ENCODE measurements at places on chromosomes 12 and 14. TPM values are rescaled to one million over a fixed set of nuclear protein-coding genes. Genes with fewer than 3 reads are reported as not detected.

DNA sequence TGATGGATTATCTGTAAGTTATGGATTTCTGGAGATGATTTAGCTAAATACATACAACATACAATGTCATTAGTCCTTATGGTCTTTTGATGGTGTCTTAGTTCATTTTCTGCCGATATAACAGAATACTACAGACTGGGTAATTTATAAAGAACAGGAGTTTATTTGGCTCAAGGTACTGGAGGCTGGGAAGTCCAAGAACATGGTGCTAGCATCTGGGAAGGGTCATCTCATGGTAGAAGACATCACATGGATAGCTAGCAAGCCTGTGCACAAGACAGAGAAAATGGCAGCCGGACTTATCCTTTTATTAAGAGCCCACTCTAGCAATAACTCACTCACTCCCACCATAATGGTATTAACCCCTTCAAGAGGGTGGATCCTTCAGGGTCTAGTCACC lies 24.2 kb downstream of the KLHL28 start:
- DNase-seq: no peak

- no peak for DNase-seq
Observed at GRCh38 chr14:35998303-35998702, 172.2 kb downstream of the BRMS1L start.

DNA sequence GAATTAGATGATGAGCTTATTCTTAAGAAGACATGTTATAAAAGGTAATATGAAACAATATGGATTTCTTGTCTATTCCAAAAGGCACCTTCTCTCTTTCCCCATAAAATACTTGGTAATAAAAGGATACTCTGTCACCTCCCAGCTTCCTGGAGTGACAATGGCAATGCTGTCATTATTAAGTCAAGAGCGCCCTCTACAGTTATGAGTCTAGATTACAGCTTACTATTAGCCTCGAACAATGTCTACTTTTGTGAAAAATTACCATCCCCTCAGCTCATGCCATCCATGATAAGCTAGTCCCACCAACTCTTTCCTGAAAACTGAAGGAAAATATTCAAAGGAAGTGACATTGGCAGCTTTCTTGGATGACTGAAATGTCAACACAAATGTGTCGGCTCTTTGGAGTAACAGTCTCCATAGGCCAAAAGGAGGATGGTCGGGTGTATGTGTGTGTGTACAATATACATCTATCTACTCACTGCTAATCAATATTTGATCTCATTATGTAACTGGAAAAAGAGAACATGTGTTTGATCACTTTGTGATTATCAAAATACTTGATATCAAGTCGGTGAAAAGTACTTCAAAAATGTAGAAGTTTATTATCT lies 48.7 kb upstream of the CDKN3 start:
- no peak for DNase-seq

The KIF21A gene
- 32.6 TPM for polyA plus RNA-seq

DNA sequence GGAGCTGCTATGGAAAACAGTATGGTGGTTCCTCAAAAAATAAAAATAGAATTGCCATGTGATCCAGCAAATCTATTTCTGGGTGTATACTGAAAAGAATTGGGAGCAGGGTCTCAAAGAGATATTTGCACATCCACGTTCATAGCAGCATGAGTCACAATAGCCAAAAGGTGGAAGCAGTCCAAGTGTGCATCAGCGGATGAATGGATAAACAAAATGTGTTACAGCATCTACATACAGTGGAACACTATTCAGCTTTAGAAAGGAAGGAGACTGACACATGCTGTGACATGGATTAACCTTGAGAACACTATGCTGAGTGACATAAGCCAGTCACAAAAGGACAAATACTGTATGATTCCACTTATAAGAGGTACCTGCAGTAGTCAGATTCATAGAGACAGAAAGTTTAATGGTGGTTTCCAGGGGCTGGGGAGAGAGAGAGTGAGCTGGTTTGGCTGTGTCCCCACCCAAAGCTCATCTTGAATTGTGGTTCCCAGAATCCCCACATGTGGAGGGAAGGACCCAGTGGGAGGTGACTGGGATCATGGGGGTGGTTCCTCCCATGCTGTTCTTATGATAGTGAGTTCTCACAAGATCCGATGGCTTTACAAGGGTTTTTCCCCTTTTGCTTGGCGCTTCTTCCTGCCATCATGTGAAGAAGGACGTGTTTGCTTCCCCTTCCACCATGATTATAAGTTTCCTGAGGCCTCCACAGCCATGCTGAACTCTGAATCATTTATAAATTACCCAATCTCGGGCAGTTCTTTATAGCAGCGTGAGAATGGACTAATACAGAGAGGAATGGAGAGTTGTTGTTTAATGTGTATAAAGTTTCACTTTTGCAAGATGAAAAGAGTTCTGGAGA lies 17.6 kb upstream of the TBC1D30 start:
- DNase-seq: no peak

GRCh38 chr14:53742233-53742620 lies 214.4 kb downstream of the BMP4 start:
- DNase-seq: no peak

GRCh38 chr14:32657081-32657480 lies 281.6 kb upstream of the NPAS3 start:
- no peak for DNase-seq

- no peak for DNase-seq
Observed at GRCh38 chr12:48265777-48266176, 62.7 kb upstream of the OR10AD1 start.

The SYT1 gene
- 25.1 TPM for polyA plus RNA-seq

GRCh38 chr14:20529806-20530205 lies 24.5 kb downstream of the RNASE10 start:
- no peak for DNase-seq

- DNase-seq: no peak
Observed at GRCh38 chr14:78612666-78613065, 442.5 kb downstream of the NRXN3 start.

DNA sequence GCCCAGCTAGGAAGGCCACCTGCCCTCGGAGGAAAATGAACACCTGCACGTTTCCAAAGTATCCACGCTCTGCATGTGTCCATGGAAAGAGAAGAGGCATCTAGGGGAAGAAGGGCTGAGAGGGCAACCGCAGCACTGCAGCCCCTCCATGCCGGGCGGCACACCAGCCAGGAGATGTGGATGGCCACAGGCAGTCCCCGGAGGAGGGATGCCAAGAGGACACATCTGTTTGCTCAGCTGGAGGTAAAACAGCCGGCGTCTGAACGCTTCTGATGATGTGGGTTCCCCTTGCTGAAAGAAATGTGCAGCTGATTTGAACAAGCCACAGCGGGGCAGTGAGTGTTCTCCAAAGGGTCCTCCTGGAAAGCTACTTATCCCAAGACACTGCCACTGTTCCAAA lies 34.0 kb downstream of the CHGA start:
- no peak for DNase-seq

DNA sequence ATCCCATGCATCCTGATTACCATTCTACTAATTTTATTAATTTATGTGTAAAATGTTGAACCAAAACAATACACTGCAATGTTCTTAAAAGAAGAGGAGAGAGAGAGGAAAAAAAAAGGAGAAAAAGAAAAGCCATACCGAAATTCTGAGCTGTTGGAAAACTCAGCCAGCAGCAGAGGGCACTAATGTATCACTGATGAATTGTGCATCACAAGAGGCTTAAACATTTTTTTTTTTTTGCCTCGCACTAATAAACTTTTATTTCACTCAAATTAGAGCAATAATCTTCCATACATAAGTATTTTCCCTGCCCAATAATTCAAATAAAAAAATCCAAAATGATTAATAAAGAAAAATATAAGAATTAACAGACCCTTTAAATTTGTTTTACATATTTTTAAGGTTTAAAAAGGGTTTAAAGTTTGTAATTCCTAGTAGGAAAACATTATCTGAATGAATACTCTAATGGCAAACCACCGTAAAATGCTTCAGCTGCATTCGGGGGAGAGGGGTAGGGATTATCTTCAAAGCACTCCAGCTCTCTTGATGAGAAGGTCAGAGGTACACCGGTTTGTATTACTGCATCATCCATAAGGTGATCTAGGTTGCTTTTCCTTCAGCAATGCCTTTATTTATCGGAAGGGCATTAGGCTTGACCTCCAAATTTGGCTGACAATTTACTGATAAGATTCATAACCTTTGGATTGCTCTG lies 41.9 kb downstream of the ATP23 start:
- peak; percentile 39 for DNase-seq

The REM2 gene
- 1.7 TPM for polyA plus RNA-seq

The RABGGTA gene
- 20.2 TPM for polyA plus RNA-seq

GRCh38 chr14:20827326-20827725 lies 24.7 kb upstream of the RNASE1 start:
- no peak for DNase-seq

The RITA1 gene
- 16.5 TPM for polyA plus RNA-seq

The SDR9C7 gene
- polyA plus RNA-seq: 0.23 TPM

DNA sequence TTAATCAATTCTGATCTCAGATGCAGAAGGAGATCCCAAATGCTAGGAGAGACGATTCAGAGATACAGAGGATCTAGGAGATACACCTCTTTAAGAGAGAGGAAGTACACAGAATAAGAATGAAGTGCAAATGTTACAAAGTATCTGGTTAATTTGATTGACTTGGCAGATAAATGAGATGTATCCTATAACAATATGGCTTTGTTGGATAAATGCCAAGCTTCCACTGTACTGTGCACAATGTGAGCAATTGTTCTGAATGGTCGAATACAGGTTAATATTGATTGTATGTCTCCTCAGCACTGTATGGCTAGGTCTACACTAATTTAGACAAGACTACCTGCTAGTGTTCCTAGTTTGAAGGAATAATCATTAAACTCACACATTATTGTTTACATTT lies 119.6 kb upstream of the PTPRB start:
- DNase-seq: no peak

DNA sequence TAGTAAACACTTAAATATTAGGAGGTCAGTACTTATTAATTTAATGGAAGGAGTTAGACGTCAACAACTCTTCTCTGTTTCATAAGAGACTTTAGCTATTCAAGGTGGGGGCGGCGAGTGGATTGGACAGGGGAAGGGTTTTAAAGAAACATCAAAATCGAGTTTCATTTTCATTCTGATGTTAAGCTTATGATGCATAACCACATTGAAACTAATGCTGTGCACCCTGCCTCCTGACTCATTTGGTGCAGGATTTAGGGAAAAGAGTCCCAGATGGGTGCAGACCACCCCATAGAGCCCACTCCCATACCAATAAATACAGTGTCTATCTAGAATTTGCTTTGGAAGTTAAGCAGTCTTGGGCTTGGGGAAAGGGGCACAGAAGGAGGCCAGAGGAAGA lies 7.4 kb downstream of the ZBTB39 start:
- no peak for DNase-seq

- no peak for DNase-seq
Observed at GRCh38 chr12:57171668-57172067, 24.2 kb upstream of the LRP1-AS start.

The MDM1 gene
- polyA plus RNA-seq: 40.1 TPM

DNA sequence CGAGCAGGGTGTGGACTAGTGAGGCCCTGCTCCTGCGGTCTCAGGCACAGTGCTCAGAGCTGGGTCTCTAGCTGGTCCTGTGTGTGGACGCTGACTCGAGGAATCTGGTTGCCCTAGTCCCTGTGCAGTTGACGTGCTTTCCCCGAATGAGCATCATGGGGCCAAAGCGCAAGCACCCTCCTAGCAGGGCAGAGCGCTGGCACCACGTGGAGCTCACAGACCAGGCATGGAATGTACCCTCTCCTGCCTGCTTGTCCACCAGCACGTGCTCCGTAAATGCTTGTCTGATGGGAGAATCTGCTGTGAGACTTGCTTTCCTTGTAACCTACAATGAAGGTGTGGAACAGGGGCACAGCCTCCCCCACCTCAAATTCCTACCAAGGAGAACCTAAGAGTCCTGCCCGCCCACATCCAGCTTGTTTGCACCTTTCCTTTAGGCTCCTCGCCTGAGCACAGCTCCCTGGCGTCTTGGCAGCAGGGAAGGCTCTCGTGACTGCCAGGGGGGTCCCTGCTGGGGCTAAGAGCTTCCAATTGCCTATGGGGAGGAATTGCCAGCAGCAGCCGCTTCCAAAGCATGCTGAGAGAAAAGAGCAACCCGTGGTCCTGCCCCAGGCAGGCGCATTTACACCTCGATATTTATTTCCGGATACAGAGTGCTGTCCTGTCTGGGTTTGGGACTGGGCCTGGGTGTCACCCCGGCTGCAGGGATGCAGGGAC lies 125.0 kb downstream of the PIWIL1 start:
- DNase-seq: no peak

The TSPAN8 gene
- polyA plus RNA-seq: 33.3 TPM
